ENCODE measurements at places on chromosomes 16 and 17.

DNA sequence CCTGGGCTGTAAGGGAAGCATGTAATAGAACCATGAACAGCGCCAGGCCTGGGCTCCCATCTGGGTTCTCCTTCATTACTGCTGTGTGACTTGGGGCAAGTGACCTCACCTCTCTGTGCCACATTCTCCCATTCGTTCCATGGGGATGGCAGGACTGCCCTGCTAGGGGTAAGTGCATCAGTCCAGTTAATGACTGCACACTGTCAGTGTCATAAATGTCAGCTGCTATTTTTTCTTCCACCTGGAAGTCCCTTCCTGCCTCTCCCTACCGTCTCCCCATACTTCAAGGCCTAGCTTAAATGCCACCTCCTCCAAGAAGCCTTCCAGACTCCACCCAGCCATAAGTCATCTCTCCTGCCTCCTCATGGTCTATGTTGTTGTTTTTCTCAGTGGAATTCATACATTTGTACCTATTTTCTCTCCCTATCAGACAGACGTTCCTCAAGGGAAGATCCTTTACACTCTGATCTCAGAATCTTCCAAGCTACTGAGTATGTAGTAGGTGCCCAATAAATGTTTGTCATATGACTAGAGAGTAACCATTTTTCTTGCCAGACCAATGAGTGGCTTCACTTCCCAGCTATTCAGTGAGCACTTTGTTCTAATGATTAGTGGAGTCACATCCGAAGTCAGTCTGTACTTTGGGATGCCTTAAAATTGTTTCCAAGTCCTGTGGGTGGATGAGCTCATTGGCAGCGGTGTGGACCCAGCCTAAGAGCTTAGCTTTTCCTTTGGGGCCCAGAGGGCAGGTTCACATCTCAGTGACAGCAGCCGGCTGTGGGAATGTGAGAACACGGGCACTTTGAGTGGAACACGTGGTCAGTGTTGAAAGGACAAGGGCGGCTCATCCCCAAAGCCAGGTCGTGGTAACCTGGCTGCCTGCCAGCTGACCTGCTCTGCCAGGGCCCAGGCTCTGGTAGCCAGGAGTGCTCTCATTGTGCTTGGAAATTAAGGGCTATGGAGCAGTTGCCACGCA lies 147.5 kb upstream of the GSE1 start:
- peak; percentile 78 for DNase-seq

- DNase-seq = peak; percentile 83
Observed at GRCh38 chr17:3890082-3890877, 2.6 kb downstream of the CAMKK1 start.

GRCh38 chr17:76370261-76370993 lies 14.0 kb upstream of the SPHK1 start:
- DNase-seq = peak; percentile 97

DNA sequence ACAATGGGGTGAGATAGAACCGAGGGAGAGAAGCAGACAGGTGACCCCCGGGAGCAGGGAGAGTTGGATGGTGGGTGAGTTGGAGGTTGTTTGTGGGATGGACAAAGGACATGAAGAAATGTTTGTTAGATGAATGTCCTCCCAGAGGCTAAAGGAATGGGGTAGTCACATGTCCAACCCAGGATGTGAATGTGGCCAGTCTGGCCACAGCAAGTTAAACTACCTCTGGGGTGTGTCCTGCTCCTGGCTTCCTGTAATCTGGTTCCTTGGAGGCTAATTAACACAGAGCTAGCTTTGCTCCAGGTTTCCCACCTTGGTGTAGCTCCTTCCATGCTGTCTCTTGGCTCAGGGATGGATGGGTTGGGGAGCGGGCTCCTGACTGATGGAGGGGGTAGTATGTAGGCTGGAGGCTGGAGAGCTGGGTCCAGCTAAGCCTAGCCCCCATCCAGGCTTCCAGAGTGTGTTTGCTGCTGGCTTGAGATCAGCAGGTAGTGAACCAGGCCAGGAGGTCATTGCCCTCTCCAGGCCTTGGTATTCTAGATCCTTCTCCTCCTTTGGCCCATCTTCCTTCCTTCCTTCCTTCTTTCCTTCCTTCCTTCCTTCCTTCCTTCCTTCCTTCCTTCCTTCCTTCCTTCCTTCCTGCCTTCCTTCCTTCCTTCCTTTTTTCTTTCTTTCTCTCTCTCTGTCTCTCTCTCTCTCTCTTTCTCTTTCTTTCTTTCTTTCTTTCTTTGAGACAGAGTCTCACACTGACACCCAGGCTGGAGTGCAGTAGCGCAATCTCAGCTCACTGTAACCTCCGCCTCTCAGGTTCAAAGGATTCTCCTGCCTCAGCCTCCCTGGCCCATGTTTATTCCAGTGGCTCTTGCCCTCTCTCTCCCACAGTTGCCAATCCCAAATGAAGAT lies 28.0 kb upstream of the UBE2G1 start:
- DNase-seq = no peak

- DNase-seq = no peak
Observed at GRCh38 chr16:77807021-77807420, 18.7 kb downstream of the VAT1L start.

GRCh38 chr17:77148077-77148939 lies 7.5 kb downstream of the SEC14L1 start:
- DNase-seq = no peak

- DNase-seq = no peak
Observed at GRCh38 chr17:56548661-56549060, 44.8 kb upstream of the NOG start.

DNA sequence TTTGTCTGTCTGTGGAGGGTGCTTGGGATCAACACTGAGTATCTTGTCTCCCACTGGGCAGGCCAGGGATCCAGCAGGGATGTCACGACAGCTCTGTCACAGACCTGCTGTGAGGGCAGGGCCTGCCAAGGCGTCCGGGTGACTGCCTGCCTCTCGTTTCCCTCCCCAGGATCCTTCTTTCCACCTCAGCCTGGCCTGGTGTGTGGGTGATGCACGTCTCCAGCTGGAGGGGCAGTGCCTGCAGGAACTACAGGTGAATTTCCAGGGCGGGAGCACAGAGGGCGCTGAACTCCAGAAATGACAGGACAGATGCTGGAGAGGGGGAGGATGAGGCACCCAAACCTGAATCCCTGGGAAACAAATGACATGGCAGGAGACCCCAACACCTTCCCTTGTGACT lies 6.8 kb upstream of the MMP15 start:
- no peak for DNase-seq

- no peak for DNase-seq
Observed at GRCh38 chr17:36504156-36504545, 17.7 kb downstream of the ZNHIT3 start.

GRCh38 chr17:50615828-50616227 lies 18.9 kb upstream of the ABCC3 start:
- no peak for DNase-seq

- no peak for DNase-seq
Observed at GRCh38 chr17:61396586-61397085, 3.0 kb upstream of the TBX2 start.

GRCh38 chr16:66164581-66165247 lies 201.8 kb upstream of the CDH5 start:
- DNase-seq = no peak

- no peak for DNase-seq
Observed at GRCh38 chr16:81932668-81933067, 78.6 kb downstream of the SDR42E1 start.

DNA sequence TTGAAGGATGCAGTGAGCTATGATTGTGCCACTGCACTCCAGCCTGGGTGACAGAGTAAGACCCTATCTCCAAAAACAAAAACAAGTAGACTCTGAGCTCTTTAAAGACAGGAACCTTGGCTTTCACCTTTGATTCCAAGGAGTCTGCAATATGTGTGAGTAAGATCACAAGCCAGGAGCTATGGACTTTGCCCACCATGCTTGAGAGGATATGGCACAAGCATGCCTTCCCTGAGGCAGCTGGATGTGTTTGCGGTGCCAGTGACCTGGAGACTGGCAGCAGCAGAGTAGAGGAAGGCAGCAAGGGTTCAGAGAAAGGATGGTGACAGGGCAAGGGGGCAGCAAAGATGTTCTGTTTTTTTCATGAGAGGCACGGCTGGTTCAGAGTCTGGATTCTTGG lies 14.5 kb upstream of the PRKCA start:
- no peak for DNase-seq

GRCh38 chr17:78884148-78884825 lies 18.7 kb downstream of the CEP295NL start:
- DNase-seq = no peak

GRCh38 chr17:75525806-75526554 lies 483 bp downstream of the LLGL2 start:
- no peak for DNase-seq

- DNase-seq = no peak
Observed at GRCh38 chr17:48722201-48722907, at the start of gene PRAC1. TSS of gene PRAC1 (minus strand) at chr17:48722518. CDS start at chr17:48722392, 126 bp downstream.

GRCh38 chr17:11485336-11486100 lies 112.8 kb upstream of the DNAH9 start:
- DNase-seq = no peak

DNA sequence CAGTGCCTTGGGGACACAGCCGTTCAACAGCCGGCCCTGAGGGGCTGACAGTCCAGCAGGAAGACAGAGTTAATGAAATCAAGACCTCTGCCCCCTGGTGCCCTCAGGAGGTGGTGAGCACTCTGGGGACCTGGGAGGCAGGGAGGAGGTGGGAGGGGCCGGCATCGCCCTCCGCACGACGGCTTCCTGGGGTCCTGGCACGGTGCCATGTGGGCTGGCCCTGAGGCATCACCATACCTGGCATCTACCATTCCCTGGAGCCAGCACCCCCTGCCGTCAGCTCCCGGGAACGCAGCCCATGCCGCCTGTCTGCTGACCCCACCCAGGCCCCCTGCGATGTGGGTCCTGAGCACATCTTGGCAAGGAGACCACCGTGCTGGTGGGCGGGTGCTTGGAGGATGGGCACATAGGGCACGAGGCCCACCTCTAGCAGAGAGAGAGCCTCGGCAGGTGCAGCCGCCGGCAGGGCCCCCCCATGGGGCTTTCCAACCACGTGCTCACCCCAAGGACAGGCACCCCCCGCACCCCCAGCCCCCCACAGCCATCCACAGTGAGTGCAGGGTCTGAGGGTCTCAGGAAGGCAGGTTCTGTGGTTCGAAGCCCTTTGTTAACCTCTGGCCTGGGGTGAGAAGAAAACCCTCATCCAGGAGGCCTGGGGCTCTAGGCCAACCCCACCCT lies 52.5 kb downstream of the ZFPM1 start:
- peak; percentile 27 for DNase-seq

DNA sequence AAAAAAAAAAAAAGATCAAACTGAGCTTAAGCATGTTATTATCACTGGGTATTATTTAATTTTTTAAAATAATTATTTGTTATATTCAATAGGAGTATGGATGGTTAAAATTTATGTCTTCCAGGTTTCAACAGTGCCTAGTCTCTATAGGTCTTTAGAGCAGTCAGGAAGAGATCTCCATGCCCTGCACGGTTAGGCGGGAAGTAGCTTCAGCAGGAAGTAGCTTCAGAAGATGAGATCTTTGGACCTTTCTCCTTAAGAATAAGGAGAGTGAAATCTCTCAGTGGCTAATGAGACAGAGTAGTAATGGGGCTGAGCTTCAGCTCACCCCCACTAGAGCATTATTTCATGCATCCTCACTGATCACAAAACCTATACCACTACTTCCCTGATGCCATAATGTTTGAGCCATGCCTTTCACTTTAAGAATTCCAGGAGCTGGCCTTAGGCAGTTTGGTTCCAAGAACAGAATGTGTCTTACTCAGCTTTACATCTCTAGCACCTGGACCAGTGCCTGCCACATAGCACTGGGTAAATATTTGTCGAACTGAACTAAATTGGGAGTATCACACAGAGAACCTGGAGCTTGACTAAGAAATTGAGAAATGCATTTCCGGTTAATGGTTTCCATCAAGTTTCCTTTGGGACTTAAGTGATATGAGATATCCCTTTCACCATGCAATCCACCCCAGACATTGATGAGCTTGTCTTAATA lies 43.5 kb downstream of the SCPEP1 start:
- DNase-seq = no peak

DNA sequence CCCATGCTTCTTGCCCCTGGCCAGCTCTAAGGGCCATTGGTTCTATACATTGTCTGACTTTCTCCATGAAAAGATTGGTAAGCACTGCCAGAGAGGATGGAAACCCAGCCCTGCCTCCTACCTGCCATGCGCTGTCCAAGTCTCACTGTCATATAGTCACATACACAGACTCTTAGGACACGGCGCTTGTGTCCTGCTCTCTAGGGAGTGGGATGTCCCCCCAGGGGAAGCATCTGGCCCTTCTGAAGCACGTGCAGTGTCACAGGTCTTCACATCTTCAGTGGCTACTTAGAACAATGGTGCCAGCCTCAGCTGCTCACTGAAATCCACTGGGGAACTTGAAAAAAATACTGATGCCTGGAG lies 38.7 kb downstream of the MYO18A start:
- no peak for DNase-seq

DNA sequence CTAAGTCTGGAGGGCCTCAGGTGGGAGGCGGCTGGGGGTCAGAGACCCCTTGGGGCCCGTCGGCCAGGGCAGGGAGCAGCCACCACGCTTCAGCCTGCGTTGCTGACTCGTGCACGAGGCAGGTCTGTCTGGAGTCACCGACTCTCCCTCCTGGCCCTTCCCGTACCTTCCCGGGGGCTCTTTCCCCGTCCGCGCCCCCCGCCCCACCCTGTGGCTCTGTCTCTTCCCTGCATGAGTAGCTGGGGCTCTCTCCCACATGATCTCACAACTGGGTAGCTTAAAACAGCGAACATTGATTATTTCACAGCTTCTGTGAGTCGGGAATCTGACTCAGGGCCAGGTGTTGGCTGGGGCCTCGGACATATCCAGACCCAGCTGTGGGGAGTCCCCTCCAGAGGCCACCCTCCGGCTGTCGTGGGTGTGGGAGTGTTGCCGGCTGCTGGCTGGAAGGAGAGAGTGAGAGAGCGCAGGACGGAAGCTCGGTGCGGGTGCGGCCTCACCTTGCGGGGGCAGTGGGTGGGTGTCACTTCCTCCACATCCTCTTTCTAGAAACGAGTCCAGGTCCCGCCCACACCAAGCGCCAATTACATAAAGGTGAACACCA lies 17.3 kb downstream of the BAHCC1 start:
- DNase-seq = no peak

GRCh38 chr17:81367171-81367570 lies 28.1 kb upstream of the BAHCC1 start:
- DNase-seq = no peak

- no peak for DNase-seq
Observed at GRCh38 chr17:31388351-31388750, 3.1 kb upstream of the RAB11FIP4 start.

DNA sequence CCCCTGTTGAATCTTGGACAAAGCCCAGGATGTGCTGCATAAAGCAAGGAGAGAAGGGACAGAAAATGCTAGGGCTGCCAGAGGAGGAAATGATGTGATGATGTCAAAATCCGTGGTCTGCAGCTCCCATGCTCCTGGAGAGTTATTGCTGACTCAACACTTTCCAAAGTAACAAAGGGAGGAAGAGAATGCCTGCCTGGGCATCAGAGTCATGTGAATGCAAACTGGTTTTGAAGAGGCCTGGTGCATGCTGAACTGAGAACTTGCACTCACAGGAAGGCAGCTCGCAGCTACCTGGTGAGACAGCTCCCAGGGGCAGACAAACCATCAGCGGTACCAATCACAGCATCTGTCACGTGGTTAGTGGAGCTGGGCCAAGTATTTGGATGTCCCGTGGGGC lies 2.8 kb downstream of the MARVELD3 start:
- DNase-seq = peak; percentile 19

Measured in fibroblast of the aortic adventitia (primary cell).